ENCODE measurements at places on chromosomes 3 and 15.

GRCh38 chr15:65209701-65210643, 1.3 kb downstream of the CILP start:
- no peak for DNase-seq

GRCh38 chr3:150248116-150248887, 159.8 kb upstream of the TSC22D2 start:
- DNase-seq, result no peak

- no peak for DNase-seq
Observed at GRCh38 chr3:12670365-12671119, 6.6 kb upstream of the RAF1 start.

- DNase-seq, result no peak
Observed at GRCh38 chr3:141065841-141066805, 15.0 kb downstream of the SPSB4 start.

DNA sequence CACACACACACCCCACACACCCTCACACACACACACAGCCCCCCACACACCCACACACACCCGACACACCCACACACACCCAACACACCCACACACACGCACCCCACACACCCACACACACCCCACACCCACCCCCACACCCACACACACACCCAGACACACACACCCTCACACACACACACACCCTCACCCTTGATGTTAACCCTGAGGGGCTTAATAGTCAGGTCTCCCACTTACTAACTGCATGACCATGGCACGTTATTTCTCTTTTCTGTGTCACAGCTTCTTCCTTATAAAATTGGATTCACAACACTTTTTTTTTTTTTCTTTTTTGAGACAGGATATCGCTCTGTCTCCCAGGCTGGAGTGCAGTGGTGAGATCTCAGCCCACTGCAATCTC, 2.8 kb downstream of the GRM2 start:
- no peak for DNase-seq

DNA sequence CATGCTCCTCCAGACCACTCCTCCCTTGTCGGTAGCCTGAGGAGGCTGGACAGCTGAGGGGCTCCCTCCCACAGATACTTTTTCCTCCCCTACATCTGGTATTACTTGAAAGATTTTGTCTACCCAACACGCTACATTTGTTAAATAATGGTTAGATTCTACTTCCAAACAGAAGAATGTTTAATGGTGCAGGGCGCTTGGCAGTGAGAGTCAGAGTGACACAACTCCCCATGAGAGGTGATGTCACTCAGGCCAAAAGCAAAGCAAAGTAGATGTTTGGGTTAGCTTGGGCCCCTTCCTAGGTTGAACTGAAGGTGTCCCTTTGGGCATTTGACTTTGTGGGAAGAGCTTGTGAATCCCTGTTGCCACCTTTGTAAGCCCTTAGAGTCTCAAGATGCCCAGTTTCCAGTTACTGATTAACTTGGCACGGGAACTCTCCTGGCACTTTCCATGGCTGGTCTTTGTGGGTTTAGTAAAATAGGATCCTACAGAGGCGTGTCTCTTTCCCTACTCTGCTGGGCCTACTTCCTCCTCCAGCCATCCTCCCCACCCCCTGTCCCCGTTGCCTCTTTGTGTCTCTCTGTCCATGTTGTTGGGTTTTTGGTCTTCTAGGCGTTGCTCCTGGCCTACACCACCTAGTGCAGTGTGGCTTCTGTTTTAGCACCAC, 5.6 kb downstream of the LIMD1 start:
- DNase-seq, result no peak

Data from NCI-H2107 (cell line).